Stimulated activated CD4-positive, alpha-beta T cell treated with anti-CD3 and anti-CD28 coated beads, Interleukin-4, amount 100 ng/mL, for 1 hour (primary cell): ENCODE measurements at places on chromosomes 11 and 22.

- no peak for DNase-seq
These were observed 39.7 kb downstream of the USP35 start for GRCh38 chr11:78228467-78228866.

- no peak for DNase-seq
These were observed 5.6 kb downstream of the MPPED2 start for GRCh38 chr11:30580573-30580972.

GRCh38 chr11:70700453-70700852 lies 302.1 kb downstream of the CTTN start:
- DNase-seq = no peak

DNA sequence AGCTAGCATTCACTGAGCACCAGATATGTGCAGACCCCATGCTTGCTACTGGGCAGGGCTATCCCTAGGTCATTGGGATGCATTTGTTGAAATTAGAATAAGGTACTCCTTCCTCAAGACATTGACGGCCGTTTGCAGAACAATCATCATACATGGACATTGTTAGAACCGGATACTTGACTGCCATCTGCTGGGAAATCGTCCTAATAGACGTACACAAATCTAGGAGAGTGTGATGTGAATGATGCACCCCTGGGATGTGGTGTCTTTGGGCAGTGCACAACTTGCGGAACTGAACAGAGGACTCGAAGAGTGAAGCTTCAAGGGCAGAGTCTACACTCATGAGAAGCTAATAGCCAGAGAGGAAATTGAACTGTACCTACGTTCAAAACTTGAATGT lies 35.9 kb downstream of the MYO18B start:
- no peak for DNase-seq

DNA sequence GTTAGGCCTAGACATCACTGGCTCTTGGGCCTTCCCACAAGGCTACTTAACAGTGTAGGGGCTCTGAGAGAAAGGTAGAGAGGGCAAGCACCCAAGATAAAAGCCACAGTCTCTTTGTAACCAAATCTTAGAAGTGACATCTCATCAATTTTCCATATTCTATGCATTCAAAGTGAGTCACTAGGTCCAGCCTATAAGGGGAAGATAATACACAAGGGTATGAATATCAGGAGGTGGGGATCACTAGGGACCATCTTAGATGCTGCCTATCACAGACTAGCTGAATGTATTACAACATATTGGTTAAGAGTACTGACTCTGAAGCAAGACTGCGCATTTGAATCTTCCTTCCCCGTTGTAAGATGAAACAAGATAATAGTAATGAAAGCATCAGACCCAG lies 144.1 kb downstream of the RBFOX2 start:
- no peak for DNase-seq

DNA sequence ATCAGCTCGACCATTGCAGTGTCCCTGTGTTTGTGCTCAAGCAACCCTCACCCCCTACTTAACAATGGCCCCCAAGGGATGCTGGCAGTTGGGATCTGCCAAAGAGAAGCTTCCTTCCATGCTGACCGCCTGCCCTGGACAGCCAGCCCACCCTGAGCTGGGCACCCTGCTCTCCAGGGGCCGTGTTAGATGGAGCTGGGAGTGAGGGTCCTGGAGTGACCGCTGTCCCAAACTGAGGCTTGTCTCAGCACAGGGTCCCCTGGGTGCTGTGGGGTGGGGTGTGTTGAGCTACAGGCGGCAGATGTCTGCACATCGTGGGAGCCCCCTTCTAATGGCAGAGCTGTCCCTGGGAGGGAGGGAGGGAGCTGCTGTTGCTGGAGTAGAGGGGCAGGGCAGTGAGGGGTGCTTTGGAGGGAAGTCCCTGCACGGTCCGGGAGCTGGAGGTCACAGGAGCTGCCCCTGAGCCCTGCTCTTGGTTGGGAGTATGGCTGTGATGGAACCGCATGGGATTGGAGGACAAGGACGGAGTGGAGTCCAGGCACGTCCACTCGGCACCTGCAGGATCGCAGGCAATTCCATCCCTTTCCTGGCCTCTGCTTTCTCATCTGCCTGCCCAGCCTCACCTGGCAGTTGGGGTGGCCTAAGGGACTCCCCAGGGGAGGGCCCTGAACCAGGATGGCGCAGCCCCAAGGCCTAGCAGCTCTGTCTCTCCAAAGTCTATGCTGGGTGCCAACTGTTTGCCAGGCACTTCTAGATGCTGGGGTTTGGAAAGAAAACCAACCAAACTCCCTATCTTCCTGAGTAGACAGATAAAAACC lies 126.3 kb downstream of the ARHGAP8 start:
- no peak for DNase-seq

GRCh38 chr11:69376155-69377028 lies 82.4 kb downstream of the MYEOV start:
- DNase-seq = no peak

DNA sequence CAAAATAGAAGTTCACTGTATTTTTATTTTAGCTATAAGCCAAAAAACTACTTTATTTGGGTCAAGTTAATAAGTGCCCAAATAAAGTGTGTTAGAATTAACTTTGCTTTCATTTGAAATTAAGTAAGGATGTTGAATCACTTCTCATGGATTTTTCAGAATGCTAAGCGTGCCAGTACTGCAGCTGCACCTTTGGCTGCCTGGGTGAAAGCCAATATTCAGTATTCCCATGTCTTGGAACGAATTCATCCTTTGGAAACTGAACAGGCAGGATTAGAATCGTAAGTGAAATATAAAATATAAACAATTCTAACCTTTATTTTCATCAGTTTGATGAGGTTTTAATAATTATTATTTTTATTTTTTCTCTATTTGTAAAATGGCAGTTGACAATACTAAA lies 113.6 kb downstream of the DYNC2H1 start:
- no peak for DNase-seq

GRCh38 chr11:63610604-63611394 lies 3.4 kb downstream of the PLAAT3 start:
- no peak for DNase-seq

GRCh38 chr22:46415776-46416519 lies 80.4 kb downstream of the TRMU start:
- DNase-seq = no peak

DNA sequence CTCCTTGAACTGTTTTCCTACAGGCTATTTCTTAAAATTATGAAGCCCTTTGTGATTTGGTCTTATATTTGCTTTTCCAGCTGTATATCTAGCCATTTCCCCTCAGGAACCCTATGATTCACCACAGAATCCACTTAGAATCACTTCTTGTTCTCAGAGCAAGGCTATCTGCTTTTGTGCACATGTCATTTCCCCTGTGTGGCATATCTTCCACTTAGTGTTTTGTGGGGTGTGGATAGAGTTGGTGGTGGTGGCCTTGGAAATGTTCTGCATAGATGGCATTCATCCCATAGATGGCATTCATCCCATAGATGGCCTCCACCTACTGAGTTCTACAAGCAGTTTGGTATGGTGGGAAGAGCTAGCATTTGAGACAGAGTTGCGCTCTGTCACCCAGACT lies 44.7 kb downstream of the SWAP70 start:
- no peak for DNase-seq

DNA sequence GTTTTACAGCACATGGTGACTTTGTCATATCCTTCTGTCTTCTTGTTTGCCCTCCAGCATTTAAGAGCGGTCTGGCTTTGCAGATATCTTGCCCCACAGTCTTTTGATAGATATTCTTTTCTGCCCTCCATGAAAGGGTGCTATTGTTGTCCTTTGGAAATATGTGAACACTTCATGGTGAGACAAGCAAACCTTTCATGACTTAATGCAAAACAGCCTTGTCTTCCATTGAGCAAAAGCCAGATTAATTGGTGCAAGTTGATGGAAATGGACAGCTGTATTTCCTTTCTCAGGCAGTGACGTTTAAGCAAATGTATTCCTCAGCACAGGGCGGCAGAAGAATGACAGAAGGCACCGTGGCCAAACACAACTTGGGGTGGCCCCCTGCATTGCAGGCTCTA lies 4.4 kb downstream of the DCPS start:
- DNase-seq = no peak

- DNase-seq = no peak
These were observed 217.3 kb upstream of the GRIA4 start for GRCh38 chr11:105392556-105392955.
